Stimulated activated CD8-positive, alpha-beta memory T cell treated with anti-CD3 and anti-CD28 coated beads, Interleukin-7, amount 100 ng/mL, for 1 hour (primary cell): ENCODE measurements at places on chromosomes 6 and 20.

GRCh38 chr6:117008618-117009017, 131.6 kb downstream of the RFX6 start:
- no peak for DNase-seq

DNA sequence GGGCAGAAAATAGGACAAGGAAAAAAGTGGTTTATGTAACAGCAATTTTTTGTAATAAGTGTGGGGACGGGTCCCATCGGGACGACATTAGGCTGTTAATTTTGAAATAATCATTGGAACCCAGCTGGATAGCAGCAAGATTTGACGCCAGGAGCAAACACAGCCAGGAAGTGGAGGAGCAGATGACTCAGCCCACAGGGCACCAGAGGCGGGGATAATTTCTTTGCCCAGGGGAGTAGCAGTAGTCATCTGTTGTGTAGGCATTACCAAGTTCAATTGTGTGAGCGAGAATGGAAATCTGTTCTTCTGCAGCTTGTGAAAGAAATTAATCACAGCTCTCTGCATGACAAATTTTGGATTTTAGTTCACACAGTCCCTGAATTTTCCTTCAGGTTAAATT, 22.6 kb upstream of the RIN2 start:
- DNase-seq = no peak

DNA sequence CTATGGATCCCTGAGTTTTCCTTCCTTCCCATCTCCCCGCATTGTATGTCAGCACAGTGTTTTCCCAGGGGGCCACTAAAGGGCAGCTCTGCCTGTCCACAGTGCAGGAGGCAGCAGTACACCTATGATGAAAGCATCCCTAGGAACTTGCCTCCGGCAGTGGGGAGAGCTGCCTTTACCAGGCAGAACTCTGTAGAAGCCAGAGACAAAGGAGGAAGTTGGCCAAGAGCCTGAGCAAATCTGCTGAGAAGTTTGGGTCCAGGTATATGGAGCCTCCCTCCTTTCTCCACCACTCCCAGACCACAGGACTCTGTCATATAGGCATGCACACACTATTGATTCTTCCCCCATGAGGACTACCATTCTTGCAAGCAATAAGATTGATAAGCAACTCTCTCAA, 282.7 kb downstream of the TBC1D7 start:
- DNase-seq = no peak

DNA sequence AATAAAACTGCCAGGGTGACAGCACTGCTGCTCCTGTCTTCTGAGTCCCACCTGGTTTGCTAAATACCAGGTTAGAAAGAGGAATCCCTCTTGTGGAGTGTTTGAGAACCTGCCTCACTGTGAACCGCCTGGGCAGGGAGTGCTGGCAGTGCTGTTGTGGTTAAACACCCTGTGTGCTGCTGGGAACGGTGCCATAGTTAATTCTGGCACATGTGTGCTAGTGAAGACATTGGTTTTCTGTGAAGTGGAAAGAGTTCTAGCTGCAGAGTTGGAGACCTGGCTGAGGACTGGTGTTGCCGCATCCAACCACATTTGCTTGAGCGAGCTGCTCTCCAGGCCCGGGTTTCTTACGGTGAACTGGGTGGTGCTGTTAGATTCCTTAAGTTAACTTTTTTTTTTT, 72.7 kb downstream of the IGF2R start:
- DNase-seq = no peak

- no peak for DNase-seq
These were observed 18.7 kb downstream of the ADRM1 start for GRCh38 chr20:62321521-62321948.

GRCh38 chr6:105170059-105170458, 9.8 kb downstream of the POPDC3 start:
- no peak for DNase-seq

- no peak for DNase-seq
These were observed 538.2 kb upstream of the EYS start for GRCh38 chr6:66245231-66245630.

GRCh38 chr20:48492015-48492714, 335.6 kb downstream of the PREX1 start:
- no peak for DNase-seq

DNA sequence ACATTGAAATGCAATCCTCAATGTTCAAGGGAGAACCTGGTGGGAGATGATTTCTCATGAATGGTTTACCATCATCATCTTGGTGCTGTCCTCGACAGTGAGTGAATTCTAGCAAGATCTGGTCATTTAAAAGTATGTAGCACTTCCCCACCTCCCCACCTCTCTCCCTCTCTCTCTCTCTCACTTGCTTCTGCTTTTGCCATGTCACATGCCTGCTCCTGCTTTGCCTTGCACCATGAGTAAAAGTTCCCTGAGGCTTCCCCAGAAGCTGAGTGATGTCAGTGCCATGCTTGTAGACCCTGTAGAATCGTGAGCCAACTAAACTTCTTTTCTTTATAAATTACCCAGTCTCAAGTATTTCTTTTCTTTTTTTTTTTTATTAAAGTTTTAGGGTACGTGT, 60.5 kb downstream of the DST start:
- DNase-seq = no peak

- DNase-seq = no peak
These were observed 189.5 kb downstream of the TMEM242 start for GRCh38 chr6:157133856-157134255.

GRCh38 chr6:157711060-157711459, 112.0 kb upstream of the SNX9 start:
- DNase-seq = no peak

GRCh38 chr6:35493307-35493983, 3.4 kb downstream of the TEAD3 start:
- DNase-seq = no peak
